ENCODE measurements at places on chromosomes 2 and 18.

- no peak for DNase-seq
Observed at GRCh38 chr18:61612517-61612916, 279.3 kb downstream of the CDH20 start.

GRCh38 chr2:113124181-113124961 is 3.0 kb upstream of the IL1RN start:
- no peak for DNase-seq

DNA sequence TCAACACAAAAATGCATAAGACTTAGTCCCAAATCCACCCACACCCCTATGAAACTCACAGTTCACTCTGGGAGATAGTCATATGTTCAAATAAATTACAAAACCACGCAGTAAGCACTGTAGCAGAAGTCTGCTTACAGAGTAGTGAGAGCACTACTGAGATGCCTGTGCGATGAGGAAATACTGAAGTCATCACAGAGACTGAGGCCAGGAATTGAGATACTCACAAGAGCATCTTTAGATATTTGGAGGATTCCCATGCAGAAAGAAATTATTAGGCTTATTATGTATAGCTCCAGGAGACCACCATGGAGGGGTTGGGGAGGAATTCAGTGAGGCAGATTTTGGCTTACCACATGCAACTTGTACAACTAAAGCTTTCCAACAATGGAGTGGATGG is 82.3 kb downstream of the ANTXR1 start:
- DNase-seq, result no peak

DNA sequence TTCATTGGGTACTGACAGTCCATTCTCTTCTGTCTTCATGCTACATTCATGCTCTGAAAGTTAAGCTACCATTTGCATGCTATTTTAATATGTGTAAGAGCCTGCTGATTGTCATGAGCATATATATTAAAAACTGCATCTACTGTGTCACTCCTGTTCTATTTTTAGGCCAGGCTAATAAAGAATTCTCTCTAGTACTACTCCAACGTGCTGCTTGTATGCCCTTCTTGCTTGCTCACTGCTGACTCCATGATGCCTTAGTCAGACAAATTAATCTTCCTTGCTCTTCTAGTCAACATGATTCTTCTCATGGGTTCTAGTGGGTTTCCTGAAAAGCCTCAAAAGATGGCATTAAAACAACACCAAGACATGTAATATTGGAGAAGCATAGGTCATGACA is 1600.1 kb downstream of the DPP10 start:
- no peak for DNase-seq

DNA sequence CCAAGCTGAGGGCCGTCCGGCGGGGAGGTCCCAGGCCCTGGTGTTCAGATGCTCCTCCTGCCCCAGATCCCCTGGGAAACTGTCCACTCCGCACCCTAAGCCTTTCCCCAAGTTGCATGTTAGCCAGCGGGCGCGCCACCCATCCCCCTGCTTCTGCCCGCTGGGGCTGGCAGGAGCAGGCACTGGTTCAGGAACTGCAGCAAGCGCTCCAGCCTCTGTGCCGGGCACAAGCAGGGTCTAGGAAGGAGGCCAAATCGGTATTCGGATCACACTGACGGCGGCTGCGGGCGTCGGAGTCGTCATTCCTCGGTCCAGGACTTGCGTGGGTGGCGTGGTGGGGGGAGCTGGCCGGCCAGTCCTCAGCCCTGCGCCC is 53.7 kb downstream of the FAM168B start:
- no peak for DNase-seq

GRCh38 chr2:23505984-23506380 is 121.0 kb downstream of the KLHL29 start:
- DNase-seq, result no peak

GRCh38 chr2:39024833-39025232 is 96.0 kb downstream of the SOS1 start:
- DNase-seq, result no peak

Data from T follicular helper cell (primary cell).